ENCODE measurements at places on chromosomes 7 and 10.

DNA sequence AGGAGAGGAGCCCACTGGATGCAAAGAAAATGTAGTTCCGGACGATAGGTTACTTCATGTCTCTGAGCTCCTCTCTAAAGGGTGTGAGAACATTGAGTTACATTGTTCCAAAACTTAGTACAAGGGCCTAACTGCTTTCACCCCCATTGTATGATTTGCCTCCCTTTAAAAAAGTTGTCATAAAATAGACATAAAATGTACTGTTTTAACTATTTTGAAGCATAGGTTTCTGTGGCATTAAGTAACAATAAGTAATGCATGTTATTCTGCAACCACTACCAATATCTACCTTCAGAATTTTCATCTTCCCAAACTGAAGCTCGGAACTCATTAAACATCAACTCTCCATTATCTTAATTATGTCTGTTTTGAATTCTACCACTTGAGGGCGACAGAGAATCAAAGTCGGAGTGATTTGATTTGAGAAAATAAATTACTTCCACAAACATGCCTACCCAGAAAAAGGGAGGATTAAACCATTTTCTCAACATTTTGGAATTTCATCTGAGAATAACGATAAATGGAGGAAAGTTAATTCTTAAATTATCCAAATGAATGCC, 2.7 kb downstream of the IGFBP1 start:
- no peak for DNase-seq

- DNase-seq = no peak
Measured at GRCh38 chr10:2076528-2076927, 339.2 kb upstream of the ADARB2 start.

DNA sequence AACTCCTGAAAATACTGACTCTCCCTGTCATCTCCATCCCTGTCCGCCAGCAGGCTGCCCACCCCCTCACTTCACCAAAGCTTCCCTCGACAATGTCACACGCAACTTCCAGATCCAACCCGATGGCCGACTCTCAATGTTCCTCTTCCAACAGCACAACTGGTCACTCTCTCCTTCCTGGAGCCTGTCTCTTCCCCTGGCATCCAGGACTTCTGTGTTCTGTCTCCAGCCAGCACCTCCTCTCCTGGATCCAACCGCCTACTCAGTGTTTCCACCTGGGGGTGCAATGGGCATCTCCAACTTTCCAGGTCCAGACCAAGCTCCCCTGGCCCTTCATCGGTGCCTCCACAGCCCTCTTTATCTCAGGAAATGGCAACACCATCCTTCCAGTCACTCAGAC, 8.6 kb downstream of the CPA5 start:
- DNase-seq = no peak

DNA sequence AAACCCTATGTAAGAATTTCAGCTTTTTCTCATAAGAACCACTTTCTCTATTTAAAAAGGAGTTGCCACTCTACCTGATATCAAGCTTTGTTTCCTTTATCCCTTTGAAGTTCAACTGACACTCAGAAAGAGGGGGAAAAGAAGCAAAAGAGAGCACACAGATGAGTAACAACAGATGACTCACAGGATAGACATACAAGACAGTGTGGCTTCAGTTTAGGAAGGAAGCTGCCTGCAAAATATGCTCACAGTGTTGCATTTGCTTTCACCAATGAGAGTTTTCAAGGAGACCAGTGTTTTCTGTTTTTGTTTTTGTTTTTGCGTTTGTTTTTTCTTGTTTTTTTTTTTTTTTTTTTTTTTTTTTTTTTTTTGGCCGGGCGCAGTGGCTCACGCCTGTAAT, 1181.6 kb downstream of the DNAJB9 start:
- DNase-seq = no peak
